ENCODE measurements at places on chromosomes 12 and 14.
A peak's percentile ranks its signal among the peaks of the same experiment; 100 is the strongest.

DNA sequence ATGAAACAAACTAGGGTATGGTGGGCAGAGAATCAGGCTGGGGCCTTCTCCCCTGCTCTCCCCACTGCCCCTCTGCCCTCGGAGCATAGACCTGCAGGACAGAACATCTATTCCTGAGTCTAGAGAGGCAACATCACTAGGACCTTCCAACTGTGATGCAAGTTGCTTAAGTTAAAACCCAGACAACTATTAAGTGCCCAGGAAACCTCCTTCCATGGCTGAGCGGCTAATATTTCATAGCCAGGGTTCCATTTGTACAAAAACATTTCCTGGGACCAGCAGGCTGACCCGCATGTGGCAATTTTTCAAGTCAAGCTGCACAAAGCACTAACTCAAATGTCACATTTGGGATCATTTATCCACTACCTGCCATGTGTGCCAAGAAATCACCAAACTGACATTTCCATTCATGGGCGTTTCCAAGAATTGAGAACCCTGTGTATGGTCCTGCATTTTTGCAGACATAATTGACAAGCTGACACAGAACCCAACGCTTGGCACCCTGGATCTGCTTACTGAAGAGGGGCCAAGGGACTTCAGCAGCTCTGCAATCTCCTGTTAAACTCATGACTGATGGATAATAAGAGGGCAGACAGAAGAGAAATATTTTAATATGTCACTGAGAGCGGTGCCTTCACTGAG, 32.7 kb downstream of the NT5DC3 start:
- no peak for DNase-seq

DNA sequence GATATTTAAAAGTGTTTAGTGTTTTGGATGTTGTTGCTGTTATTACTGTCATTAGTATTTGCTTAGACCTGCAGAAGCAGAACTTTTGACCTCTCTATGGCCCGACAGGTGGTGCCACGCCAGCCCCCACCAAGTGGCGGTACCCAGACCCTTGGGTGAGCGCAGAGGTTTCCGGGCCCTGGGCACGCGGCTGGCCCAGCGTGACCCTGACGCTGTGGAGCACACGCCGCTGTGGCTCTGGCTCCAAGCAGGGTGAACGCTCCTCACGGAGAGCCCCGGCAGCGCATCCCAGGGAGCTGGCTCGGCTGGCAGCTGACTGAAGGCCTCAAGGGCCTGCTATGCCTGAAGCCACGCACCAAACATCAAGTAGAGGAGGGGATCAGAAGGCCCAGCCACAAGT, 22.6 kb downstream of the SLC25A47 start:
- no peak for DNase-seq

DNA sequence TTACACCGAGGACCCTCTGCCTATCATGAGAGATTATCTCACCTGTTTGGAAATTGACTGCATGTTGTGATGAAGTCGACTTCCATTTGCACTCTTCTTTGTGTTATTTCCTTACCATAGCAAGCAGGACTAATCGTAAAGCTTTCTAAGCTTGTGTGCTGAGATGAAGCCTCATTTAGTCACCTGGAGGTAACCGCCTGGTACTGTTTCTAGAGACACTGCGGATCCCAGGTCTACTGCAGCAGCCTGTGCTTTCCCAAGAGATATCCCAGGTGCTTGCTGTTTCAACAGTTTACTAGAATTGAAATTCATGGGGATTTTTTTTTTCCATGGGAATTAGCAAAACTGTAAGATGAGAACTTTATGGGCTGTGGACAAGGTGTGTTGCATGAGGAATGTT, 131.8 kb downstream of the PTPRR start:
- no peak for DNase-seq

DNA sequence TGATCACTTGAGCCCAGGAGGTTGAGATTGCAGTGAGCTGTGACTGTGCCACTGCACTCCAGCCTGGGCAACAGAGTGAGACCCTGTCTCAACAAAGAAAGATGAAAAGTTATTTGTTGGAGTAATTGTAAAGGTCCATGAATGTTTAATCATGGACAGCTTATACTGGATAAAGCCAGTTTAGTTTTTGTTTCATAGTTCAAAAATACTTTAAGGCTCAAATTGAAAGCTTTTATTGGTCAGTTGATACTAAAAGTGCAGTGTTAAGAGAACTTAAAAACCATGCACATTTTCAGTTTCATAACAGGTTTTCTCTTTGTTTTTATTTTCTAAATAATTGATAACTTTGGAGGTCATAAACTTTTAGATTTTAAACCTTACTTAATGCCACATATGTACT, 108.4 kb downstream of the MON2 start:
- no peak for DNase-seq

DNA sequence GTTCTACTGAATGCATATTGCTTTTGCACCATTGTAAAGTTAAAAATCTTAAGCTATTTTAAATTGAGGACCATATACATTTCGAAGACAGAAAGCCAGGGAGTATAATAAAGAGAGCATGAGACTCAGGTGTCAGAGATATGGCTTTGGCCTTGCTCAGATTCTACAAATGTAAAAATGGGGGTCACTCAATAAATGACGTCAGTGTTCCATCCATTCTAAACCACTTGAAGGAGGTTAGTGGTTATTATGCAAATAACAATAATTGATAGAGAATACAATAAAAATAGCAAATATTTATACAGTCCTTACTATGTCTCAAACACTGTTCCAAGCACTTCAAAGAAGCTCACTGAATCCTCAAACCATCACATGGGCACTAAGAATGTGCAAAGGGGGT, 20.1 kb downstream of the RTN1 start:
- DNase-seq, result no peak

- DNase-seq, result no peak
Observed at GRCh38 chr14:74382231-74382630, 34.0 kb downstream of the VRTN start.

DNA sequence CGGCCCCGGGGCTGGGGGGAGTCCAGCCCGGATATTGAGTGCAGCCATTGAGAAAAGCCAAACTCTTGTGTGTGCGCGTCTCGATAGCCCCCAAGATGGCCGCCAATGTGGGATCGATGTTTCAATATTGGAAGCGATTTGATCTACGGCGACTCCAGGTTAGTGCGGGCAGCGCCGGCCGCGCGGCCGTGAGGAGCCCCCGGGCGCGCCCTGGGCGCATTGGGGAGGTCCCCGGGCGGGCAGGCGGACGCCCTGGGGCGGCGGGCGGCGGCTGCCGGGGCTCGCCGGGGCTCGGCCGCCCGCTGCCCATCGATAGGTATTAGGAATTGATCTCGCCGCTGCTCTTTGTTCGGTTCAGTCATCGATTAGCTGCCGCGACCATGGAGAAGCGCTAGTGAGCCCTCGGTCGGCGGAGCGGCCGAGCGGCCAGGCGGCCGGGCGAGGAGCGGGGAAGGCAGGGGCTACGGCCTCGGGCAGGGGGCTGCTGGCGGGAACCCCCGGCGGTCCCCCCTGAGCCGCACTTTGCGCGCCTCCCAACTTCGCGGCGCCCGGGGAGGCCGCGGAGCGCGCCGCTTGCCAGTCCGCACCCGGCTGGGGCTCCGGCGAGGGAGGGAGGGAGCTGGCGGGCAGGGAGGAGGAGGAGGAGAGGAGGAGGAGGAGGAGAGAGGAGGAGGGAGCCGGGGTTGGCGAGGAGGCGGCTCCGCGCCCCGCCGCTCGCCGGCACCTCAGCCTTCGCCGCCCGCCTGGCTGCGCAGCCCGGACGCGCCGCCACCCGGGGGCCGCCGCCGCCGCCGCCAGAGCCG, 113.9 kb upstream of the MYL2 start:
- peak; percentile 78 for DNase-seq

DNA sequence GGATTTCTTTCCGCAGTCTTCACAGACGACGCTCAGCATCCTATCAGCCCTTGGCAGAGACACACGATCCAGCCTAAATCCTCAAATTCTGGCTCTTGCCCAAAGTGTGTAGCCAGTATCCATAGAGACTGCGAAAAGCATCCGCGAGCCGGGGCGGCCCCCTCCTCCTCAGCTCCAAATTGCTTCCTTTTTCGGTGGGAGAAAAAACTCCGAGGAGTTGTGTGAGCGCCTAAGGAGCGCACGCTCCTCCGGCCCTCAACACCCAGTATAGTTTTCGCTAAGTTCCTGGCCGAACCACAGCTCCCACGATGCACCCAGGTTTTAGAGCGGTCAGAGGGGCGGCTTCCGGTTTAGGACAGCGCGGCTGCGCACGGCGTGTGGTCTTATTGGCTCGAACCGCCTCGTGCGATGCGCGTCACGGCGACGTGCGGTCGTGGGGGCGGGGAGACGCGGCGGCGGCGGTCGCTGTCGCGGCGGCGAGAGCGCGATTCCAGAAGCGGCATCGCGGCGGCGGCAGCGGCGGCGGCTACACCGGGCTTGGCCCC, at the start of gene ADIPOR2:
TSS of gene ADIPOR2 (plus strand) at position 493 of the 545 bp plus-strand sequence. CDS start 63,274 bp downstream, outside the sequence.
- peak; percentile 100 for DNase-seq

DNA sequence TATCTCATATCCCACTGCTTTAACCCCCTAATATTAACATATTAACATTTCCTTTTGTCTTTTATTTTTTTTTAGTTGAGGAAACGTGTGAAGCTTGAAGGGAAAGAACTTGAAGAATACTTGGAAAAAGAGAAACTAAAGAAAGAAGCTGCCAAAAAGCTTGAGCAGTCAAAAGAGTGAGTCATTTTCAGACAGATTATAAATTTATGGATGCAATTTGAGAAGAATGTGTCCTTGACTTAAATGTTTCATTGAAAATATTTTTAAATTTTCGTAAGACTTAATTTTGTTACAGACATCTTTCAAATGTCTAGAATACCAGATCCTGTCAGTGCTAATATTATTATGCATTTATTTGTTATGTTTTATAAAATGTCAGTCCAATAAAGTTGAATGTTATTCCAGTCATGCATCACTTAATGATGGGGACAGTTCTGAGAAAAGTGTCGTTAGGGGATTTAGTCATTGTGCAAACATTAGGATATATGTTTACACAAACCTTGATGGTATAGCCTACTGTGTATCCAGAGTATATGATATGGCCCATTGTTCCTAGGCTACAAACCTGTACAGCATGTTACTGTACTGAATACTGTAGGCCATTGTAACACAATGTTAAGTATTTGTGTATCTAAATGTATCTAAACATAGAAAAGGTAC, 32.6 kb downstream of the CPSF2 start:
- DNase-seq, result no peak

- no peak for DNase-seq
Observed at GRCh38 chr12:48336061-48336460, 14.7 kb downstream of the ZNF641 start.

GRCh38 chr12:22348208-22348607, 13.7 kb upstream of the ST8SIA1 start:
- DNase-seq, result no peak

- DNase-seq, result no peak
Observed at GRCh38 chr14:32203928-32204357, 874 bp upstream of the RNU6-8 start.

DNA sequence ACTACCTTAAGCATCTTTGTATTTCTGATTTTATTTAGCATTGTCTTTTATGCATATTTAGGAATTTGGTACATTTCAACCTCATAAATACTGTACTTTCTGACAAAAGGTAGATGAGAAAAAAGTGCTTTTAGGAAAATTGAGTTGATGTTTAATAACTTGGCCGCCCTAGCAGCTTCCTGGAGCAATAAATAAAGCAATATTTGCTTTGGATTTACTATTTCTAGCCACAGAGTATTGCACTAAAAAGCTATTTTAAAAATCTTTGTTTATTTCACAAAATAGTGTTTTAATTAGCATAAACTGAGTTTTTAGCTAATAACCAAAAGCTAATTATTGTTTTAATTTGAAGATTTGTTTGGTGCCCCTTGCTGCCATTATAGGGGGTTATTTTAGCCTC, 9.5 kb downstream of the PAPOLA start:
- DNase-seq, result no peak
